ENCODE measurements at places on chromosomes 2 and 18.

GRCh38 chr2:171523088-171524017 is 1.1 kb downstream of the CYBRD1 start:
- DNase-seq, result peak; percentile 62

DNA sequence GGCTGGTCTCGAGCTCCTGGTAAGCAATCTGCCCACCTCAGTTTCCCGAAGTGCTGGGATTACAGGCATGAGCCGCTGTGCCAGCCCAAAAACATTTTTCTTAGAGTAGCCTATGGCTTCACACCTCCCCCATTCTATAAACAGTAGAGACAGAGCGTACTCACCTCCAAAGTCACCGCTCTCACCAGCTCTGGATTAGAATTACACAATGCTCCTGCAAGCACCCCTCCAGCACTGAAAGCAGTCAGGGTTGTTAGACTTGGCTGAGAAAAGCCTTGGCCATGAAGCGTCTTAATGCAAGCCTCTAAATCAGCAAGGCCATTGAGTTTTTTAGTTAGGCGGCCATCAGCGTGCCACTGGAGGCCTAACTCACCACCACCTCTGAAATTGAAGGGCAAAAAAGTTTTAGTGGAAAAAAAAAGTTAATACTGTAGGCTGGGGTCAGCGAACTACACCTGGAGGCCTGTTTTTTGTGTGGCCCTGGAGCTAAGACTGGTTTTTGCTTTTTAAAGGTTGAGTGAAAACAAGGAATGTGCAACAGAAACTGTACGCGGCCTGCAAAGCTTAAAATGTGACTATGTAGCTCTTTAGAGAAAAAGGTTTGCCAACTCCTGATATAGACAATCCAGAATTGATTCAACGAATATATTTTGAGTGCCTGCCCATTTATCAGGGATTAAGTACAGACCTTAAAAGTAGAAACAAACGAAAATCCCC is 34.6 kb downstream of the PREPL start:
- DNase-seq, result no peak

DNA sequence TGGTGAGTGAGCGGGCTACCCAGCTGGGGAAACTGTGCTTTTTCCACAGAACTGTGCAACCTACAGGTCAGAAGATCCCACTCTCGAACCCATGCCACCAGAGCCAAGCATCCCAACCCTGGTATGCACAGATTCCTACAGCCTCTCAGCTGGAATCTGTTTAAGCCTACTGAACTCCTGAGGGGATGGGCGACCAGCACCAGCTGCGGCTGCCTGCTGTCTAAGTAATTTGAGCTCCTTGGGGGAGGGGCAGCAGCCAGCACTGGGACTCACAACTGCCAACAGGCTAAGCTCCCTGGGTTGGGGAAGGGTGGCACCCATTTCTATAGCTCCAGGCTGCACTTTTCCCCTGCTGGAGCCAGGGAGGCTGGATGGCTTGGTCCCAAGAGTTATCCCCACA is 11.8 kb downstream of the CYP27C1 start:
- DNase-seq, result no peak

GRCh38 chr2:216690456-216690852 is 4.9 kb downstream of the IGFBP5 start:
- DNase-seq, result no peak

DNA sequence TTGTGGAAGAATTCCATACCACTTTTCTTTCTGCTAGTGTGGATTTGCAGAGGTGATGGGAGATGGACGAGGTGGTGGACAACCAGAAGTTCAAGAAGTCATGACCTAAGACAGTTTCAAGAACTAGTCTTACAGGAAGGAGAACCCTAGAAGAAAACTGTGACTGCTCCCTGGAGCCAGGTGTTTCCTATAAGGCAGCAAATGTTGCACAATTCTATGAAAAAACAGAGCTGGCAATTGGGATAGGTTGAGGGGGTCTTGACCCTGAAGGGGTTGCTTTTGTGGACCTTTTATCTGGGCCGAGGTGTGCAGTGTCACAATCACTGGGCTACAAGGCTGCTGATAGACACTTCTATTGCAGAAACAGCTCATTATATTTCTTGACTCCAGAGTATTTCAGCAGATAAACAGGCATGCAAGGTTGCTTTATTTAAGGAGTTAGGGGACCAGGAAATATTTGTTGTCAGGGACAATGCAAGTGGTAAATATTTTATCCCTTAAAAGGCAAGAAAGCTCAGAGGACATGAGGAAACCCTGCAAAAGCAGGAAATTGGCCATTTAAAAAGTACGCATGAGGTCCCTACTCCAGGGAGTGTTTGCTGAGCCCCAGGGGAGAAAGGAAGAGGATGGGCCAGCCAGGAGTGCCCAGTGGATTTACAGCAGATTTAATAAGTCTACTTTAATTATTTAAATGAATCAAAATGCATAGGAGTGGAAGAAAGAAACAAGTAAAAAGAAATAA is 22.9 kb downstream of the APCDD1 start:
- no peak for DNase-seq
